ENCODE measurements at places on chromosomes 3 and 15.

- no peak for DNase-seq
Measured at GRCh38 chr3:62332835-62333244, 40.5 kb downstream of the FEZF2 start.

GRCh38 chr3:129944709-129945108, 29.8 kb upstream of the TRH start:
- no peak for DNase-seq

GRCh38 chr3:45852828-45853227, 10.9 kb upstream of the LZTFL1 start:
- no peak for DNase-seq

DNA sequence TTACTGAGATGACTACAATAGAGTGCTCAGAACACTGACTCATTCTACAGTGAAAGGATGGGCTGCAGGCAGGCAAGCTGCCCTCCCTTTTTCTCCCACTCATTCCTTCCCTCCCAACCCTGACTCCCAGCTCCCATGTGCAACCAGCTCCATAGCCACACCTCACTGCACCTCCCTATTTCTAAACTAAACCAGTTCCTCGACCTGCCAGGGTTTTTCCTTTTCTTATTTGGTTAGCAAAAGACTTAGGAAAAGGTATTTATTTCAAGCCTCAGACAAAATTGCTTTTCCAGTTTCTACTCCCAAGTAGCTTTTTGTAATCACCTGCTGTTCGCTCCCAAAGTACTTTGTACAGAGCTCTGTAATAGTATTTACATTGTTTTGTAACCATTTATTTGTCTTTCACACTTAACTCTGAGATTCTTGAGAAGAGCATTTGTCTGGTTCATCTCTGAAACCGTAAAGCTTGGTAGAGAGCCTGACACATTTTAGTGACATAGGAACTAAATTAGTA, 2.2 kb downstream of the AADAC start:
- DNase-seq: no peak

DNA sequence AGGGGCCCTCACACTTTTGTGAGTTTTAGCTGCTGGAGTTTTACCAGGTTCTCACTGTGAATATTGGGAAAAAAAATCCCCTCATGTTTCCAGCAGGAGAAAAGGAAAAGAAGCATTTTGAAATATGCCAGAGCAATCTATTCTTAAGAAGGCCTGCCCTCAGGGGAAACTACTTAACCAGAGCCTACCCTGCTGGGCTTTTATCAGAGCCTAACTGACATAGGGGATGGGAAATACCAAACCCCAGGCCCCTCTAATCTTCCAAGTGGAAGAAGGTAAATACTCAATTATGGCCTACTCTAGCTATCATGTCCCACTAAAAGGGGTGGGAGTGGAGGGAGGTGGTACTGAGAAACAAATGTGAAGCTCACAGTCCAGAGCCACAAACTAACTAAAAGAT, 68.7 kb upstream of the NMNAT3 start:
- DNase-seq: no peak

DNA sequence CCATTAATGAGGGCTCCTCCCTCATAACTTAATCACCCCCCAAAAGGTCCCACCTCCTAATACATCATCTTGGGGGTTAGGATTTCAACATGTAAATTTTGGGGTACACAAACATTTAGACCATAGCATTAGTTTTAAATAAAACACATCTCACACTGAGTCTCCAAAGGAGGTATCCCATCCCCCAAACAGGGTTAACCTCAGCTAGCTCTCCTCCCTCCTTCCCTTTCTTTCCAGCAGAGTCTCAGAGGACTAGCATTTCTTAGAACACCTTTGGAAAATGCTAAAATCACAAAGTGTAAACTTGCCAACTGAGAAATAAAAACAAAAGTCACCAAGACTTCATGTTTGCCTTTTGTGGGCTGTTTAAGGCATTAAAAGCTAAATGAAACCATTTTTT, 51.2 kb upstream of the FOXB1 start:
- DNase-seq: no peak

- no peak for DNase-seq
Measured at GRCh38 chr3:183386651-183387050, 41.8 kb downstream of the MCF2L2 start.

GRCh38 chr15:51098331-51098619, 3.6 kb upstream of the TNFAIP8L3 start:
- no peak for DNase-seq

GRCh38 chr15:100118546-100118945, 223.2 kb downstream of the ADAMTS17 start:
- no peak for DNase-seq

DNA sequence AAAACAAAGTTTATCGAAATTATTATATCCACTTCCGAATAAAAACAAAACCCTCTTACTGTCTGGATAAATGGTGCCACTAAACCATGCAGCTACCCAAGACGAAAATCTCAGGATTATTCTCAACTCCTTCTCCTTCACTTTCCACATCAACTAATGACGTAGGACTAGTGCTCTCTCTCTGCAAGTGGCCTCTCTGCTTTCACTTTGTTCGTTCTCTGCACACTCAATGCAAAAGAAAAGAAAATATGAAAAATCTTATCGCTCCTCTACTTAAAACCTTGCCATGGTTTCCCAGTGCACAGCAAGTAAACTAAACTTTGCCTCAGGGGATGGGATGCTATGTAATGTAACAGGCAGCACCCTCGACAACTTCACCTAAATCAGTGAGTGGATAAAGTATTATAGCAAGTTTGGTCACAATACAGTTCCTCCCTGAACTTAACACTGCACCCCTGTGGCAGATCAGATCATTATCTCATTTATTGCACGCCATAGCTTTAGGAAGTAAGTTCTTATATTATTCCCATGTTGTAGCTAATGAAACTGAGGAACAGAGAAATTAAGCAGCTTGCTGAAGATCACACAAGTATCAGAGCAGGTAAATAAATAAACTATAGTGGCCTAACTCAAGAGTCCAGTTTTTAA, 262.7 kb upstream of the GADL1 start:
- DNase-seq: no peak

- DNase-seq: no peak
Measured at GRCh38 chr3:122513386-122514122, 1.2 kb downstream of the KPNA1 start.

DNA sequence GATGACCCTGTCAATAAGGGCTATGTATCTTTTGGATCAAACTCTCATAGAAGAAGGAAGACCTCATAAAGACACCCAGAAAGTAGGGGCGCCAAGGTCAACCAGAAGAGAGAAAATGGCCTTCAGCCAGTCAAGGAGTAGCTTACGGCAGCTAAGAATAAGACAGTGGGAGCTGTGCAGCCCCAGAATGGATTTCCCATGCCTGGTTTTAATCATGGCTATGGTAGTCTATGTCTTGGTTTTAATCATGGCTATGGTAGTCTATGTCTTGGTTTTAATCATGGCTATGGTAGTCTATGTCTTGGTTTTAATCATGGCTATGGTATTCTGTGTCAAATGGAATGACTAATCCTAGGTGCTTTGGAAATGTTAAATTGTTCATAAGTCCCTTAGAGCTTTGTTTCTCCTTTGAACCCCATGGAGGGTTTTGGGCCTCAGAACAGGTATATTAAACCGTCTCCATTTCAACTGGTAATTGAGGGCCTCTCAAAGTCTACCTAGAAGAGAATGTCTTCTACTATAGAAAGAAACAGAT, 742.0 kb upstream of the CFAP20DC start:
- DNase-seq: no peak

All from AG09319 (cell line).